Activated CD4-positive, CD25-positive, alpha-beta regulatory T cell treated with anti-CD3 and anti-CD28 coated beads, Interleukin-2, amount 50 U/mL, for 24 hours (primary cell): ENCODE measurements at places on chromosomes 2 and 18.
A peak's percentile ranks its signal among the peaks of the same experiment; 100 is the strongest.

GRCh38 chr2:64612575-64613195 is 41.0 kb downstream of the SERTAD2 start:
- no peak for ATAC-seq

DNA sequence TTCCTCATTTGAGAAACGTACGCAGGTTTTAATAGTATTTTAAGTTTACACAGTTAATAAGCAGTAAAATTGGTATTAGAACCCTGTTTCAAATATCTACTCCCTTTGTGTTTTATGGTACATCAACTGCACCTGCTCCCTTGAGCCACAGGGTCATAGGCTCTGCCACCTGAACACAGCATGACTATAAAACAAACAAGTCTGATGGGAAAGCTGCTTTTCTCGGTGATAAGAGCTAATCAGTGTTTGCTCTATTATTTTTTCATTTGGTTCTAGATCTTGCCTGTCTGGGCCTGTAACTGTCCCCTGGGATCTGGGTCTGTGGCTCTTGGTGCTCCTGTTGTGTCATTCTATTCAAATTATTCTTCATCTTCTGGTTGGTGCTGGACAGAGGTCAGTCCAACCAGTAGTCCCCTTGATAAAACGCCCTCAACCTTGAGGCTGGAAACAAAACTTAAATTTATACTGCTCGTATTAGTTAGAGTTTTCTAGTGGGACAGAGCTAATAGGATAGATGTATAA is 314.8 kb upstream of the LRP1B start:
- no peak for ATAC-seq

DNA sequence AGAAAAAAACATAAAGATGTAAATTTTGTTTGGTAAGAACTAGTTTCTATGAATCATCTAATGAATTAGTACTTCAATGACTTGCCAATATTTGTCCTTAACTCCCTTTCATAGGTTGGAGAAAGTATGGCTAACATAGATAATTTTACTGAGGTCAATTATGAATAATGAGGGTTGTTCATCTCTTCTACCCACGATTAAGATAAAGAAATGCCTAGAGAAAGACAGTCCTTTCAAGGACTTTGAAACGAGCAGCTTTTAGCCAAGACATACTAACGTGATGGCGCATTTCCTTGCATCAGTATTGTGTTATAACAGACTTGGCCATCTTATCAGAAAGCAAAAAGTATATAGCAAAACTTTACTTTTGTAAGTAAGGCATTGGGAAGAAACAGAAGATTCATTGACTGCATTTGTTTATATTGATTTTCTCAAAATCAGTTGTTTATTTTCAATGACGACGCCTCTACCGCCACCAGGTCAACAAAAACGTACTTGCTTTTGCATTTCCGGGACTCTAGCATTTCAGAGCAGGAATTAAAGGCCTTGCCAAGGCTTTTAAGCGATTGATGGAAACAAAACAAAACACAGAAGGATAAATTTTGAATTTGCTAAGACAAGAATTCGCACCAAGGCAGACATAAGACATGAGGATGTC is 961 bp downstream of the RBM43 start:
- ATAC-seq = no peak

GRCh38 chr2:200306196-200306930 is at the start of gene SPATS2L:
Gene SPATS2L (plus strand): TSS chr2:200306693. CDS start chr2:200389245, 82,552 bp downstream.
- ATAC-seq = peak; percentile 70

DNA sequence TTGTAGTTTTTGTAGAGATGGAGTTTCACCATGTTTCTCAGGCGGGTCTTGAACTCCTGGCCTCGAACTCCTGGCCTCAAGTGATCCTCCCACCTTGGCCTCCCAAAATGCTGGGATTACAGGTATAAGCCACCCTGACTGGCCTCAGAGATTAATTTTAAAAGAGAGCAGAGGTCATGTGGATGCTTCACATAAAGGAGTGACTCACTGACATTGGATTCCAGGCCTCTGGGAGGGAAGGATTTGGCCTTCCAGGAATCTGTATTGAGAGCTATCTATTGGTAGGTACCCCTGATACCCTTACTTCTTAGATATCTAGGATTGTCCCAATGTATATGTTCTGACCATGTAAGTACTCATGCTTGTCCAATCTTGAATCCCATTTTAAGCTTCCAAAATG is 138.4 kb downstream of the FAM161A start:
- ATAC-seq = no peak

- ATAC-seq = no peak
Observed at GRCh38 chr2:132392221-132392620, 24.4 kb upstream of the GPR39 start.

GRCh38 chr2:167543721-167544120 is 655.4 kb downstream of the XIRP2 start:
- no peak for ATAC-seq

DNA sequence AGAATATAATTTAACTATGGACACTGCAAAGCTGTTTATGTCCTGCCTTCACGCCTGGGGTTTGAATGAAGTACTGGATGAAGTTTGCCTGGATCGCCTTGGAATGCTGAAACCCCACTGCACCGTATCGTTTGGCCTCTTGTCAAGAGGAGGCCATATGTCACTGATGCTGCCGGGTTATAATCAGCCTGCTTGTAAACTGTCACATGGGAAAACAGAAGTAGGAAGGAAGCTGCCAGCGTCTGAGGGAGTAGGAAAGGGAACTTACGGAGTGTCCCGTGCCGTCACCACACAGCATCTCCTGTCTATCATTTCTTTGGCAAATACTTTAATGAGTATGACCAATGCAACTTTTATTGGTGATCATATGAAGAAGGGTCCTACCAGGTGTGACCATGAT is 105.8 kb downstream of the WDR7 start:
- ATAC-seq = no peak

DNA sequence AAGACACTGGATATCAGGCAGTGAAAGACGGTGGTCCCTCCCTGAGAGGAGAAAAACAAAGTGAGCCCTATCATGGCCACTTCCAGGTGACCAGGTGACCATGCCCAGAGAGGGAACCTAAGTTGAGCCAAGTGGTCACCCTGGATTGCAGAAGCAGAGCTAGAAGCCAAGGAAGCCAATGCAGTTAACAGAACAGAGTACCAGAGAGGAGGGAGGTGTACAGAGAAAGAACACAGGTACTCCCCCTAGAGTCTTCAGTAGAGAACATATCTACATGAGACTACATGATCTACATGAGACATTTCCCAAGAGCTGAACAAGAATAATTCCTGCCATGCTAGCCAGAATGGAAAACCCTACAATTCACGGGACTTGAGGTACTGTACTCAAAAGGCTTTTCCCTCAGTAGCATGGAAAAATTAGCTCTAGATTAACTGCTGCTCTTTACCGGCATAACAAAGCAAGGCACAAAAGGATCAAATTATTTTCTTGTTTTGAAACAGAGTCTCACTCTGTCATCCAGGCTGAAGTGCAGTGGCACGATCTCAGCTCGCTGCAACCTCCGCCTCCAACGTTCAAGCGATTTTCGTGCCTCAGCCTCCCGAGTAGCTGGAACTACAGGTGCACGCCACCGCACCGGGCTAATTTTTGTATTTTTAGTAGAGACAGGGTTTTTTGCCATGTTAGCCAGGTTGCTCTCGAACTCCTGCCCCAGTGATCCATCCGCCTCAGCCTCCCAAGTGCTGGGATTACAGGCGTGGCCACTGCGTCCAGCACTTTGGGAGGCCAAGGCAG is 23.5 kb downstream of the ROCK2 start:
- no peak for ATAC-seq

- ATAC-seq = no peak
Observed at GRCh38 chr2:170369894-170370293, 191.9 kb downstream of the MYO3B start.

DNA sequence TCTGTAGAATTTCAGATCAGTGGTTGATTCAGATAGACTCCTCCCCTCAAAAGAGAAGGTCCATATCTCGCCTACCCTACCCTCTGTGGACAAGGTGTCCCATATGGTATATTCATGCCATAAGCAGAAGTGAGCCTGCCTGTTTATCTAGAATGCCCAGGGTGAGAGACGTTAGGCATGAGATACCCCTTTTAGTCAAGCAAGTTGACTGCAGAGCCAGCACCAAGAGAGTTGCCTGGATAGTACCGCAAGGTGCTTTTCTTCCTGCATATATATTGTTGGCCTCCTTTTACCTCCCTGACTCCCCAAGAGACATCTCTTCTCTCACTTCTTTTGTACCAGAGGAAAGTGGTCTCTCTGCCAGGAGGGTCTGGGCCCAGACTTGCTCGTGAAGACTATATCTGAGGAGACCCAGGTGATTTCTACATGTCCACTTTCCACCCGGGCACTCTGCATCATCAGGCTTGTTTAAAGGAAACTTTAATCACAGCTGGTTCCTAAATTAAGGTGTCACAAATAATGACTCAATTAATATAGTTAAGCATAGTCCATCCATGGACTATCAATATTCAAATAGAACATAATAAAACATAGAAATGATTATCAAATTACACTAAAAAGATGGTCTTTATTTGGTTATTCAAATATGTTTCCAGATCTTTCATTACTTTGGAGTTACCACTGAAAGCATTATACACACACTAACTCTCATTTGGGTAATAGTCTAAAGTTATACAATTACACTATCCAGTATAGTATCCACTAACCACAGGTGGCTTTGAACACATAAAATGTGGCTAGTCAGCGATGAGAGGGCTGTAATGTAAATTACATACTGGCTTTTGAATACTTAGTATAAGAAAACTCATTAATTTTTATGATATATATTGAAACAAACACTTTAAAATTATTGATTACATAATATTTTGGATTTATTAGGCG is 4.1 kb downstream of the ITGA4 start:
- ATAC-seq = no peak
